ENCODE measurements at places on chromosomes 7 and 10.

DNA sequence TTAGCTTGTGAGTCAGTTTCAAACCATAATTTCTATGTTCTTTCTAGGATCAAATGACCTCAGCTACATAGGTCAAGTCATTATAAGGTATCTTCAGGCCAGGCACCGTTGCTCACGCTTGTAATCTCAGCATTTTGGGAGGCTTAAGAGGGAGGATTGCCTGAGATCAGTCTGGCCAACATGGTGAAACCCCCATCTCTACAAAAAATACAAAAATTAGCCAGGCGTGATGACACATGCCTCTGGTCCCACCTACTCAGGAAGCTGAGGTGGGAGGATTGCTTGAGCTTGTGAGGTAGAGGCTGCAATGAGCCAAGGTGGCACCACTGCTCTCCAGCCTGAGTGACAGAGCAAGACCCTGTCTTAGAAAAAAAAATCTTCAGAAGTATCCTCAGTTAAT, 362.3 kb downstream of the GATA3 start:
- no peak for DNase-seq

DNA sequence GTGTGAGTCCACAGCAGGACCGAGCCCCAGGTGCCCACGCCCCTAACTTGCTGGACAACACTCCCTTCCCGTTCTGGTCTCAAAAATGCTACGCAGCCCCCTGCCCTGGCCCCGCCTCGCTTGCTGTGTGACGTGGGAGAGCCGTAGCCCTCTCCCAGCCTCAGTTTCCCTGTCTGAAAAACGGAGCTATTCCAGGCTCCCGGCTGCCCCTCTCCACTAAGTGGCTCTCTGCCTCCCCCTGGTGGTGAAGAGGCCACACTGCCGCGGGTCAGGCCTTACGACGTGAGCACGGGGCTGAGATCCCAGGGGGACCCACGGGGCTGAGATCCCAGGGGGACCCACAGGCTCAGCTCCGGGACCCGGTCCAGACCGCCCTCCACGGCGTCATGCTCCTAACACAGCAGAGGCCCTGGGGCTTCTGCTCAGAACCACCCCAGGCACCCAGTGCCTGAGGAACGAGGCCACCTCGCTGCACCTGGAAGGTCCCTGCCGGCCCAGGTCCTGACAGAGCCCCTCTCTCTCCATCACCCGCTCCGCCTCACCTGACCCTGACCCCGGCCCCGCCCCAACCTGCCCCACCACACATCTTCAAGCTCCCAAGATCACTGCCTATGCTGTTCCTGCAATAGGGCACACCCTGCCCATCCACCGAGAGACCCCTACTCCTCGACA, 26.7 kb downstream of the MICALL2 start:
- peak; percentile 84 for DNase-seq

GRCh38 chr7:102042016-102042656, 224.7 kb downstream of the CUX1 start:
- no peak for DNase-seq

DNA sequence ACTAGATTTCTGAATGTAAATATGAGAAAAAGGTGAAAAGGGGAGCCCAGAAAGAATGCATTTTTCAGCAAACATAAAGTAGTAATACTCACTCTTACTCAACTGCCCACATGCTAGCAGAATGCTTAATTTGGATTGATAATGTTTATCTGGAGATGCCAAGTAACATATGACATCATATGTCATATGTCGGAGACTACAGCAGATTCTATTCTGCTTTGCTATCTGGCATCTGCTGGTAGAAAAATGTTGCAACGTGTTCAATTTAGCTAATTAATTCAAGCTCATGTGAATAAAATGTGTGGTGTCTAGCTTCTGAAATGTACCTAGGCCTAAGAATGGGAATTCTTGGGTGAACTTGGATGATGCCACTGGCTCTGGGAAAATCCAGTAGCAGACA, 4.5 kb downstream of the BBIP1 start:
- DNase-seq, result no peak

DNA sequence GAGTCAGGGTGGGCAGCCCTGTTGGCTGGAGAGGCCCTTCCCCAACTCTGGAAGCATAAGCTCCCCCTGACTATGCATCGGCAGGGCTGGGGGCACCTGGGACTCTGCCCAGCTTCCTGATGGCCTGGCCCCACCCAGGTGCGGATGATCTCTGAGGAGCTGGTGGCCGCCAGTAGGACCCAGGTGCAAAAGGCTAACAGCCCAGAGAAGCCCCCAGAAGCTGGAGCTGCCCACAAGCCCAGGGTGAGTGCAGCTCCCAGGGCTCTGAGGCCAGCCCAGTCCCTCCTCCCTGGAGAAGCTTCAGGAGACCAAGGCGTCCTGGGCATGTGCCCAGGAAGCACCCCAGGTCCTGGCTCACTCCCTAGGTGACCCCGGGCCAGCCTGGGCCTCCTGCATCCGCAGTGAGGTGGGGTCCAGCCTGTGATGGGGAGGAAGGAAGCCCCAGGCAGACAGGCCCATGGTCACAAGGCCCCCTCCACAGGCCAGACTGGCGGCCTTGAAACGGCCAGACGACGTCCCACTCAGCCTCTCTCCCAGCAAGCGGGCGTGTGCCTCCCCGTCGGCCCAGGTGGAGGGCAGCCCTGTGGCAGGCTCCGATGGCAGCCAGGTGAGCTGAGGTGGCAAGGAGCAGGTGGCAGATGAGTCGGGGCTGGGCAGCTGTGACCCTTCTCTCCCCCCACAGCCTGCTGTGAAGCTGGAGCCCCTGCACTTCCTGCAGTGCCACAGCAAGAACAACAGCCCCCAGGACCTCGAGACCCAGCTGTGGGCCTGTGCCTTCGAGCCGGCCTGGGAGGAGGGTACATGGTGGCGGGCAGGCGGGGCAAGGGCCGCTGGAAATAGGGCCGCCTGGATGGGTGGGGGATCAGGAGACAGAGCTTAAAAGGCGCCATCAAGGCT, 3.0 kb downstream of the LRWD1 start:
- DNase-seq, result no peak

GRCh38 chr7:240887-241421, 48.6 kb downstream of the FAM20C start:
- no peak for DNase-seq
